ENCODE measurements at places on chromosomes 2 and 18.
A peak's percentile ranks its signal among the peaks of the same experiment; 100 is the strongest.

DNA sequence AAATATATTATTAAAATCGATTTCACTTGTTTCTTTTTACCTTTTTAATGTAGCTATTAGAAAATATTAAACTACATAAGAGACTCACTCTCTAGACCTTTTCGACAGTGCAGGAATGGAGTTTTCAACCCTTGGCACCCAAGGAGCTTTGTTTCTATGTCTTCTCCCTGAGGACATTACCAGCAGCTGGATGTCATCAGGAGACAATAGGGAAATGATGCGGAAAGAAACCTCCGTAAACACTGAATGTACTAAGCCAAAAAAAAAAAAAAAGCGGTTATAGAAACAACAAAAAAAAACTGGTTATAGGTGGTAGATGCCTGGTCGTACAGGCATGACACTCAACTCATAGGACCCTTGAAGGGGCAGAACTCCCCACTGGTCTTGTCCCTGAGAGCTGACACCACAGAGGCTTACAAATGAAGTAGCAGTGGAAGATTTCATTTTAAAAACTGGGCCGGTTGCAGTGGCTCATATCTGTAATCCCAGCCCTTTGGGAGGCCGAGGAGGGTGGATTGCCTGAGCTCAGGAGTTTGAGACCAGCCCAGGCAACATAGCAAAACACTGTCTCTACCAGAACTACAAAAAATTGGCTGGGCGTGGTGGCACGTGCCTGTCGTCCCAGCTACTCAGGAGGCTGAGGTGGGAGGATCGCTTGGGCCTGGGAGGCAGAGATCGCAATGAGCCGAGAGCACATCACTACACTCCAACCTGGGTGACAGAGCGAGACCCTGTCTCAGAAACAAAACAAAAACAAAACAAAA, 23.8 kb downstream of the THAP4 start:
- DNase-seq: no peak

GRCh38 chr18:11108947-11109346, 40.4 kb downstream of the PIEZO2 start:
- DNase-seq: no peak

- DNase-seq: no peak
Observed at GRCh38 chr2:210839450-210839849, 283.1 kb downstream of the CPS1 start.

- DNase-seq: no peak
Observed at GRCh38 chr2:125095826-125096225, 1070.7 kb downstream of the CNTNAP5 start.

DNA sequence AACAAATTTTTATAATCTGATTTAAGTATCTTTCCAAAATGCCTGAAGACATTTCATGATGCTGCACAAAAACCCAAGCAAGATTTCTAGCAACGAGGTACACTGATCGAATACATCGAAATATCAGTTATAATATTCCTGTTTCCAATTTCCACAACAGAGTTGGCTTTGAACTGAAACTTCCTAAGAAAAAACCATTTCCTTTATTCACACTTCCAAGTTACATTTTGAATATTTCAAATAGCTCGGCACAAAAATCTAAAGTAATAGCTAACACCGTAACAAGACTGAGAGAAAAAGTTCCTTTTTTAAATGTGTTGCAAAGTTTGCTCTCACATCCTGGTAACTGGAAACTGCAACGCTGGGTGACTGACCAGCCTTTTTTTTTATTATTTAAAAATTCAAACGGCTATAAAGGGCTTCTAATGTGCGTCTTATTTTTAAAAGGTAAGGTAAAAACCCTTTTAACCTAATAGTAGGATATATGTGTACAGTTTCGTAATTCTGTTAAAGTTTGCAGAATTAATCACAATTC, 1.7 kb downstream of the HNRNPLL start:
- no peak for DNase-seq

GRCh38 chr2:109648041-109648527, 33.9 kb downstream of the SOWAHC start:
- DNase-seq: no peak

GRCh38 chr2:187429989-187430388, 18.1 kb downstream of the CALCRL start:
- DNase-seq: no peak

GRCh38 chr2:55519938-55520885, 694 bp downstream of the CFAP36 start:
- no peak for DNase-seq

- DNase-seq: no peak
Observed at GRCh38 chr2:15944325-15945017, 4.1 kb downstream of the MYCN start.

DNA sequence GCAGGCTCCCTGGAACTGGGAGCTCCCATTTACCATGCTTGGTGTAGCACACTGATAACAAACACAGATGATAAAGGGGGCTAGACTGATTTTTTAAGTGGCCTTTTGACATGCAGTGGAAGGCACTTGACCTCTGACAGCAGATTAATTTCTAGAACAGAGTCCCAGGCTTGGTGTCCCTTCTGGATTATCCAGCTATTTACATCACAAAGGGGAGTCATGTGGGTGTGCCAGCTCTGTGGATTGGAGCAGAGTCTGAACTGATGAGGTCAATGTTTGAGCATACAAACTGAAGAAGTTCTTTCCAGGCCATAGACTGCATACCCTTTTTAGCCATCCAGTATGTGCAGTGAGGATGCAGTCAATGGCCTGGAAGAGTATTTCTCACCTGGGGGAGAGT, 31.5 kb upstream of the SIX2 start:
- no peak for DNase-seq

- DNase-seq: no peak
Observed at GRCh38 chr2:80670763-80671162, 366.2 kb upstream of the LRRTM1 start.

DNA sequence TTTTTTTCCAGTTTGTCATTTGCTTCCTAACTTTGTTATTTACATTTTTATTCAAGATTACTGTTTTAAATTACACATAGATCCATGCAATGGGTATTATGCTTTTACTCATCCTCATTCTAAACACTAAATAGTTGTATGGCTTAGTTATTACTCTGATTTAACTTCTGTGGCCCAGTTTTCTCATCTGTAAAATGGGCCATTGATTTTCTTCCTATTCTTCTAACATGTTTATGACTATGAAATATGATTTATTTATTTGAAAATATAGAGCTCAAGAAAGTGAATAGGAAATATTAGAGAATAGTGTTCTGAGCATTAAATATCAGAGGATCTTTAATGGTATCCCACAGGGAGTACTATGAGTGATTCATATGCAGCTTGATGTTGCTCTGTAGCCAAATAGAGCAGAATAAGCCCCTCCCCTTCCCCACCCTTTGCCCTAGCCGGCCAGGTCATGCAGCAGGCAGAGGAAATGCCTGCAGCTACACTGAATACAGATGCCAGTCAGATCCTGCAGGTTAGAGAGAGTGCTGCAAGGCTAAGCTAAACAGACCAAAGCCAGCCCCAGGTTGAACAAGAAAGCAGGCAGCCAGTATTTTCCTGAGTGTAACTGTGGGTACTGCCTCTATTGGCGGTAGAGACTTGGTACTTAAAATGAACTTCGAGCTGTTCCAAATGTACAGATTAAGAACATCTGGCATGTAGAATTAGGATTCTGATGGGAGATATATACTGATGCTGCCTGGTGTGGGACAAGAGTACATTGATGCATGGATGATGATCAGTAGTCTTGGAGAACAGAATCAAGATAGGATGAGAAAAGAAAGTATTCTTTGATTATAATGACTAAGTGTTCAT, 11.7 kb upstream of the ACYP2 start:
- no peak for DNase-seq

- DNase-seq: no peak
Observed at GRCh38 chr18:21393986-21394385, 152.0 kb downstream of the GREB1L start.

DNA sequence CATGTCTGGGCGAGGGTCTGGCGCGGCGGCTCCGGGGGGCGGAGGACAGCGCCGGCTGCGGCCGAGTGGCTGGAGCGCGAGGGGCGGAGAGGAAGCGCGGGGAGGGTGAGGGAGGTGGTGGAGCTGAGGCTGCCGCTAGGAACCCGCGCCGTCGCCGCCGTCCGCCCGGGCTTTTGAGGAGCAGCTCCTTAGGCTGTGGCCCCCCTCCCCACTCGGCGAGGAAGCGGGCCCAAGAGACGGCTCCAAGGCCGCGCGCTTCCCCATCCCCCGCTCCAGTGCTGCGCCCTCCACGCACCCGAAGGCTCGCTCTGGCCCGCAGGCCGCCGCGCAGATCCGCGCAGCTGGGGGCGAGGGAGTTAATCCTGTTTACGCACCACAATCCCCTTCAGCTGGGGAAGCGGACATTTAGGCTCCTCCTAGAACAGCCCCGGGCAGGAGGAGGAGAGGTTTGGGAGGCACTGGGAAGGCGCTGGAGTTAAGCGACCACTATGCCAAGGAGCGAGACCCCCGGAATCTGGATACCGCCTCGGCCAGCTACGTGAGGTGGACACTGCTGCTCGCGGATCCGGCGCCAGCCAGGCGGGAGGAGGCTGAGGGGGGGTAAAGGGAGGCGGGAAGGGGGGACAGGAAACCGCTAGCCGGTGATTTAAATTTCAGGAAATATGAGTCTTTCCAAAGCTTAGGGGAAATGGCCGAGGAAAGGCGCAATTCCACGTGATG, at the start of gene CNRIP1:
CNRIP1 (minus strand) TSS at position 552 of the 720 bp plus-strand sequence; CDS start at position 3, 549 bp downstream.
- DNase-seq: no peak

GRCh38 chr18:24616653-24617052, 156.2 kb downstream of the HRH4 start:
- DNase-seq: no peak

DNA sequence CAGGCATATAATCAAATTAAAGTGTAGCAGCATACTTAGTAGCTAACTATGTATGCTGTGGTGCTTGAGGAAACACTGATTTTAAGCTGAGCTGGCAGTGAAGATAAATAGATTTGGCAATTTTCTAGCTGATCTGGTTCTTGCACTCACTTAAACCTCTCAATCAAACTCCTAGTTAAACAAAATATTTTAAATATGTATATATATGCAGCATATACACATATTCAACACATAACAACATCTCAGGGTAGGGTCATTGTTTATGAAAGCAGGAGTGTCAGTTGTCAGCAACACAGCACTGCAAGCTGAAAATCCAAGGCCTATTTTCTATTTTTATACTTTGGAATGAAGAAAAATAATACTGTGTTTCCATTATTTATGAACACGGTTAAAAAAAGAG, 10.4 kb upstream of the FSHR start:
- DNase-seq: no peak

- no peak for DNase-seq
Observed at GRCh38 chr18:6814882-6815425, 85.4 kb downstream of the ARHGAP28 start.

GRCh38 chr2:152251811-152252210, 76.2 kb upstream of the STAM2 start:
- no peak for DNase-seq

GRCh38 chr18:61360404-61361383, 27.5 kb downstream of the CDH20 start:
- DNase-seq: no peak

GRCh38 chr2:196399096-196399495, 227.7 kb upstream of the STK17B start:
- DNase-seq: no peak

- peak; percentile 1 for DNase-seq
Observed at GRCh38 chr2:175366815-175367214, 185.3 kb upstream of the ATP5MC3 start.

DNA sequence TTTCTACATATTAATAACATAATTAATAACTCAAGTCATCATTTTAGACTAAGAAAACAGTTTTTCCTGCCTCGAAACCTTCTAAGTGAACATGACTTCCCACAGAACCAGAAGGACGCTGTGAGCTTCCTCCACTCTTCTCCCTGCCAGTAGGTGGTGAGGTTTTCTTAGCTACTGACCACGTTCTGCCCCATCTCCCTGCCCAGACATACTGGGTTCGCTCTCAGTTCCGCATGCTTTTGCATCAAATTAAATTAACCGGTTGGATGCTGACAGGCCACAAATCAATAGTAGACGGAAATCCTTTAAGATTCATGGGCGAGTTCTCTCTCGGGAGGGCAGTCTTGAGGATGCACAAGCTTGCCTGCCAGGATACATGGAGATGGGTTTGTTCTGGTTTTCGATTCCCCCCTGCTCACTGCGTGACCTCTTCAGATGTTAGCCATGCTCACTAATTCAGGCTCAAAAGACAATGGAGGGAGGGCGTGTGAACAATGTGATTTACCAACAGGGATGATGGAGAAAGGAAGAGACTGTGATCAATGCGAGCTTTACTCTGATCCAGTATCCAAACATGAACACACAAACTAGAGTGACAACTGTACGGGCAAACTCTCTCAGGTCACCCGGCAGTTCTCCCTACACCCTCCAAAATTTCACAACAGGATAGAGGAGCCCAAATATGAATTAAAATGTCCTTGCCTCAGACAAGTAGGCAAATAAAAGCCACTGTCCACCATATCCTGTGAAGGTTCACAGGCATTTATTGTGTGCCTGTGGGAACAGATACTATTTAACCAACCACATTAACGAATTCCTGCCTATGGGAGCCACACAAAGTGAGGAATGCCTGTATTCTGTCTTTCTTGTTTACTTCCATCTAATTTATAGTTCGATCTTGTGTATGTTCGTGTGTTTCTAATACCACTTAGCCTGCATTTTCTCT, 375.7 kb downstream of the EIPR1 start:
- DNase-seq: no peak

DNA sequence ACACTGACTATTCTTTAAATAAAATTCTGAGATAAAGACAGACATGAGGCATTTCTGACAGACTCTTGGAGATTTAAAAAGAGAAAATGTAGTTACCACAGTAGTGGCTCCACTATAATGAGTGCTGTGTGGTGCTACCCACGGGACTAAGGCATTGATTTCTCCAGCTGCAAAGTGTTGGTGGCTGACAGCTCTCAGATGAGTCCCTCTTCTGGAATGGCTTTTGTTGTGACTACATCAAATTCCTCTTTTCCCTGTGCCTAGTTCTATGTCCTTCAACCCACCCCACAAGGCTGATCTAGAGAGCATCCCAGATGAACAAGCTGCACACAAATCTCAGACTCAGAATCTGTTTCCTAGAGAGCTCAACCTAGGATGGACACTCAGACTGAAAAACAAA, 884.8 kb upstream of the ZEB2 start:
- DNase-seq: no peak

GRCh38 chr18:784470-785172, 27.4 kb downstream of the YES1 start:
- DNase-seq: no peak

- DNase-seq: no peak
Observed at GRCh38 chr2:159214325-159214865, 72.1 kb downstream of the WDSUB1 start.

GRCh38 chr2:46973673-46974072, 58.1 kb upstream of the MCFD2 start:
- no peak for DNase-seq
